ENCODE measurements at places on chromosomes 1 and 21.

DNA sequence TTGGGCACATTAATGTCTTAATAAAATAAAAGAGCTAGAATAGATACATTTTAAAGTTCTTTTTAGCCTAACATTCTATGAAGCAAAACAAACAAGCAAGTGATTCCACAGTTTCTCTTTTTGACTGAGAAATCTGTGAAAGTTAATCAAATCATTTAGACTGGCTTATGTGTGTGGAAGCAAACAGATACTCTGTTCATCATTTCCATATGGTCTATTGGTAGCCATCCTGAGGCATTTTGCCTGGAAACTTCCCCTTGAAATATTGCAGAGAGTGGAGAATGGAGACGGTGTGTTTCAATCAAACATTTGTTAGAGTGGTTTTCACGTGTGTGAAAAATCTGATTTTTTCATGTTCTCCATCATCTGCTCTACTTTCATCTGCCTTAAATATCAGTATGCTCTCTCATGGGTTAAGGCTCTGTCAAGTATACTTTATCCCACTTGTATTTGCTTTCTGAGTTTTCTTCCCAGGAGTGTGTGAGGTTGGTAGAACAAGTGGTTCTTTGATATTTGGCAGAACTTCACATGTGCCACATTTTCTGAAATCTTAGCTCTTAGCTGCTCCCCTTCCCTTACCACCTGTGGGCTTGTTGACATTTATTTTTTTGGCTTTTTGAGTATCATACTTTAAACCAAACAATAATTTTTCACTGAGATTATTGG is 139.1 kb upstream of the PTGFR start:
- DNase-seq: no peak

DNA sequence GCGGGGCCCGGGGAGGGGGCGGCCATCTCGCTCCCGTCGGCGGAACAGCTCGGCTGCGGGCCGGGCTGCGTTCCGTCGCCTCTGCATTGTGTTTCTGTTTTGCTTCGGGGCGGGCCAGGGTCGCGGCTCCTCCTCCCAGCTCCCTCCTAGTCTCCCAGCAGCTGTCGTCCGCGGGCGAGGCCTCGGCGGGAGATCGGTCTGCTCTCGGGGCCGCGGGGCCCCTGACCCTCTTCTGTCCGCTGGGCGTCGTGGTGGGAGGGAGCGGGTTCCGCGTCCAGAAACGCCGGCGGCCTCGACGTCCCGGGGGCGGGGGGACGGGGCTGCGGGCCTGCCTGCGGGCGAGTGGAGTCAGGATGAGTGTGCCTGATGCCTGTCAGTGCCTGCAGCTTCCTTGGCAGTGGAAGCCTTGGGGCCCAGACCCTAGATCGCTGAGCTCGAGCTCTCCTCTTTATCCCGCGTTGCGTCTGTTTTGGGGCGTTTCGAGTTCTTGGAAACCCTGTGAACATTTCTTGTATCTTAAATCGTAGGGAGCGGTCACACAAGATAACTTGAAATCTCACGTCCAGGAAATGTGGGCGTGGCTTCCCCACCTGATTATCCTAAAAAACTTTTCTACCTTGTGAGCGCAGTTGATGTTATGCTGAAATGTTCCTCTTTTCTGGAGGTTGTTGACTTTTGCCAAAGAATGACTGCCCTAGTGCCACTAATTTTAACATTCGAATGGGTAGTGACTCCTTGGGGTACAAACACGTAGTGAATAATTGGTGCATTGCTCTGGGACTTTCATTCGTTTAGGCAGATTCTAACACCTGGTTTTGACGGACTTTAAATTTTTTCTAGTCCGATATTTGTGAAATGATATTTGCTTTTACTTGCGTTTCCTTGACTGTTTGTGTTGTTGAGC is 676 bp downstream of the MORC3 start:
- peak; percentile 60 for DNase-seq

- DNase-seq: no peak
Measured at GRCh38 chr1:3577711-3578432, 33.4 kb downstream of the MEGF6 start.

GRCh38 chr1:32180186-32181060 is 948 bp downstream of the TXLNA start:
- peak; percentile 29 for DNase-seq

- DNase-seq: no peak
Measured at GRCh38 chr1:151146072-151146411, 389 bp downstream of the SEMA6C start.

- no peak for DNase-seq
Measured at GRCh38 chr21:43322805-43323204, 104.1 kb downstream of the SIK1 start.

DNA sequence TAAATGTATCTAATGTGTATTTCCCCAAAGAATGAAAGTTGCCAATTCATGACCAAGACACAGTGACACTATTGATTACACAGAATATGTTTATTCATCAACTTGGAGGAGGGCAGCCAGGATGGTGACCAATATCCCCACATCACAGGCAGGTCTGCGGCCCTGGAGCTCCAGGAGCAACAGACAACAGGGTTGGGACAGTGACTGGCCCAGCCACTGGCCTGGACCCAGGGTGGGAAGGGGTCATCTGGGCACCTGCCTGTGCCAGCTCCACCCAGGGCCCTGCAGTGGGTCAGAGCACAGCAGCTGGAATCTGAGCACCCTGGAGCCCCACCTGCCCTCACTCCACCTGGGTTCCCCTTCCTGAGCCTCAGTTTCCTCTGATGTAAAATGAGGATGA is 466.1 kb downstream of the MATN1 start:
- no peak for DNase-seq

- DNase-seq: no peak
Measured at GRCh38 chr1:221200464-221200863, 321.2 kb downstream of the HLX start.

DNA sequence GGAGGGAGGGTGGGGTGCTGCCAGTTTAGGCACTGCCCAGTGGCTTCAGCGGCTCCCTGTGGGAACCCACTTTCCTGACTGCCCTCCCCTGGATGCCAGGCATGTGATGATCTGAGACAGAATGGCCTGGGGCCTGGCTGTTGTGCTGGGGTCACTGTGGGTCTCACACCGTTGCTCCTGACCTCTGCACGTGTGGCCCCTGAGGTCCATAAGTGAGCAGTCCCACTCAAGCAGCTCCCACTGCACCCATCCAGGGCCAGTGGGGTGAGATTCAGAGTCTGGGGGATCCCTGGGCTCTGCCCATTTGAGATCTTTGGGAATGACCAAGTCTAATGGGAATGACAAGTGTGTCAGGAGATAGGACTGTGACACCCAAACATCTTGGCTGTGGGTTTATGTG is 18.0 kb downstream of the PODN start:
- no peak for DNase-seq

DNA sequence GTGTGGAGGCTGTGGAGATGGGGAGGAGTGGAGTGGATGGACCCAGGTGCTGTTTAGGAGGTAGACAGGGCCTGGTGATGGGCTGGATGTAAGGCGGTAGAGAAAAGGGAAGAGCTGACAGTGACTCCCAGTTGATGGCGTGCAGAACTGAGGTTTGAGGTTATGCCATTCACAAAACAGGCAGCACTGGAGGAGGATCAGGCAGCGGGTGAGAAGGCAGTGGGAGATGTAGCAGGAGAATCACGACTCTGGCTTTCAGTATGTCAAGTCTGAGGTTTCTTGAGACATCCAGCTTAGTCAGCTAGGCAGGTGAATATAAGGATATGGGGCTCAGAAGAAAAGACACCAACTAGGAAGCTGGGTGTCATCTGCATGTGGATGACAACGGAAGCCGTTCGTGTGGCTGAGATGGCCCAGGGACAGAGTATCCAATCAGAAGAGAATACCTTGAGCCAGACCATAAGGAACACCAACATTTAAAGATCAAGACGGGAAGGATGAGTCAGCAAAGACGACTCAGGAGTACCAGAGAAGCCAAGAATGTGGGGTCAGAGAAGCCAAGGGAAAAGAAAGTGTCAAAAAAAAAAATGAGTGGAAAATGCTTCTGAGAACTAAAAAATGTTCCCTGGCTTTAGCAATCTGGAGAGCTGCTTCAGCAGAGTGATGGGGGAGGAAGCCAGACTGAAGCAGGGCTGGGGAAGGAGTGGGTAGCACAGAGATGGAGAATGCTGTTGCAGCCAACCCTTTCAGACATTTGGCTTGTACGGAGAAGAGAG is 15.2 kb downstream of the LRRN2 start:
- no peak for DNase-seq

DNA sequence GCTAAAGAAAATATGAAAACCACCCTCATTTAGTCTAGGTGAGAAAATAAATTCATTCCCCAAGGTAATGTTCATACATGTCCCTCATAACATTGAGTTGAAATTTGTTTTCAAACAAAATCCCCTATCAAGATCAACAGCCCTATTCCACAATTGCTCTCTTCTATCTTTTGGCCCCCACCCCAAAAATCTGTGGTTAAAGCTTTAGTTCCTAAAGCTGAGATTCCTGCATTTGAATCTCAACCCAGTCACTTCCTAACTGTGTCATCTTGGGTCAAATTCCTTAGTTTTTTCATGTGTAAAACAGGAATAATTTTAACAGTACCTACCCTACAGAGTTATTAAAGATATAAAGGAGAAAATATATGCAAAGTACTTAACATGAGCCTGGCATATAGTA is 22.0 kb downstream of the KIAA0319L start:
- DNase-seq: no peak

GRCh38 chr1:207854001-207854400 is 56.9 kb downstream of the CD34 start:
- no peak for DNase-seq

GRCh38 chr1:107480548-107481415 is 339.9 kb downstream of the NTNG1 start:
- peak; percentile 28 for DNase-seq

All from renal cortex interstitium (tissue), 15 donors.